ENCODE measurements at places on chromosomes 3 and 15. TPM values are rescaled to one million over a fixed set of nuclear protein-coding genes. Genes with fewer than 3 reads are reported as not detected.
A peak's percentile ranks its signal among the peaks of the same experiment; 100 is the strongest.

DNA sequence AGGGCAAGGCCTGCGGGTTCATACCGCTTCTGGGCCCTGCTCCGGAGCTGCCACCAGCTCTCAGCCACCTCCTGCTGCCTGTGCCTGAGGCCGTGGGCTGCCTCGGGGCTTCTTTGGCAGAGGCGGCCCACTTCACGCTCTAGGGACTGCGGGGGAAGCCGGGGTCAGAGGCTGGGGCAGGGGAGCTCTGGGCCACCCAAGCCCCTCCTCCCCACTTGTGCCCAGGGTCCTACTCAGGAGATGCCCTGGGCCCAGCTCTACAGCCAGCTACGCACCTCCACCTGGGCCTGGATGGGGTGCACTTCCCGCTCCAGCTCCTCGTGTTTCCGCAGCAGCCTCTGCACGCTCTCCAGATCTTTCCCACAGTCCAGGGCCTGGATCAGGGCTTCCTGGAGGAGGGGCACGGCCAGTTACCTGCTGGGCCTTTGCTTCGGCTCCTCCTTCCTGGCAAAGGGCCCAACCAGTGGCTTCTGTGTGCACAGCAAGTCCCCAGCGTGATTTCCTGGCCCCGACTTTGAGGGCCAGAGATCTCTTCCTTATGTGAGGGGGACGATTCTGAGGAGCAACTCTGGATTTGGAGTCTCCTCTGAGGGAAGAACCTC, 24.0 kb downstream of the PLA2G4B start:
- DNase-seq: no peak
- no peak overlapping the region for H3K4me3 ChIP-seq
- H3K27me3 ChIP-seq: no peaks in the 10 kb centered on the region
- H3K4me1 ChIP-seq: no peaks in the 10 kb centered on the region

DNA sequence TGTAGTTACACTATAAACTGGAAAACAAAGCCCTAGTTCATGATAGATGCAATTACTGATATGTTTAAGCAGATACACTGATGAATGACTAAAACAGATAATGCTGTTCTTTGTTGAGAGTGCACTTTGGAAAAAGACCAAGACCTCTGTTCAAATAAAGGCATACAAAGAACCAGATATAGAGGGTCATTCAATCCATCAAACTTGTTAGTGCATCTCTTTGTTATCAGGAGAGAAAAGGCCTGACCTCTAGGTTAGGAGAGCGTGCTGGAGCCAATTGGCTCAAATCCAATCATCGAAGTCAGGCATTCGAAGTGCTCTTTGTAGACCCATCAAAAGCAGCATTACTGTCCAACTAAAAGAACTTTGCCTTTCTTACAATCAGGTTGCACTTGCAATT, 124.2 kb downstream of the TFG start:
- H3K4me1 ChIP-seq: peaks cover 4% of the 10 kb centered on the region
- no peak overlapping the region for H3K4me3 ChIP-seq
- peaks cover 50% of the 10 kb centered on the region for H3K36me3 ChIP-seq
- H3K27ac ChIP-seq: no peak overlapping the region
- no peaks in the 10 kb centered on the region for H3K27me3 ChIP-seq
- DNase-seq: no peak

DNA sequence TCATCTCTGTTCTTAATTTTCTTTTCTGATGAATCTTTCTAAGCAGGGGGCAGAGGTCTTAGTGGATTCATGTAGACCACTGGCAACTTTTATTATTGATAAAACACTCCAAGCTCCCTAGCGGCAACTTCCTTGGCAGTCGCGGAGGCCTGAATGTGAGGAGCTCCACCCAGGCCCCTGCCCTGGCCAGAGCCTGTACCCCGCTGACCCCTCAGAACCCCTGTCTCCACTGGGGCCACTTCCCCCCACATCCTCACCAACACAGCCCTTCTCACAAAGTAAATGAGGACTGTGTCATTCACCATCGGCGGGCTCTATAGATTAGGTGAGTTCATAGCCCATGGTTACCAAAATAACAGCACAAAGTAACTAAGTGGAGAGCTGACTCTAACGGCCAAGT, 111.6 kb downstream of the TPRA1 start:
- peak; percentile 35 for DNase-seq
- no peaks in the 10 kb centered on the region for H3K4me1 ChIP-seq
- no peaks in the 10 kb centered on the region for H3K36me3 ChIP-seq
- H3K27ac ChIP-seq: no peak overlapping the region
- peaks cover 10% of the 10 kb centered on the region for H3K27me3 ChIP-seq

DNA sequence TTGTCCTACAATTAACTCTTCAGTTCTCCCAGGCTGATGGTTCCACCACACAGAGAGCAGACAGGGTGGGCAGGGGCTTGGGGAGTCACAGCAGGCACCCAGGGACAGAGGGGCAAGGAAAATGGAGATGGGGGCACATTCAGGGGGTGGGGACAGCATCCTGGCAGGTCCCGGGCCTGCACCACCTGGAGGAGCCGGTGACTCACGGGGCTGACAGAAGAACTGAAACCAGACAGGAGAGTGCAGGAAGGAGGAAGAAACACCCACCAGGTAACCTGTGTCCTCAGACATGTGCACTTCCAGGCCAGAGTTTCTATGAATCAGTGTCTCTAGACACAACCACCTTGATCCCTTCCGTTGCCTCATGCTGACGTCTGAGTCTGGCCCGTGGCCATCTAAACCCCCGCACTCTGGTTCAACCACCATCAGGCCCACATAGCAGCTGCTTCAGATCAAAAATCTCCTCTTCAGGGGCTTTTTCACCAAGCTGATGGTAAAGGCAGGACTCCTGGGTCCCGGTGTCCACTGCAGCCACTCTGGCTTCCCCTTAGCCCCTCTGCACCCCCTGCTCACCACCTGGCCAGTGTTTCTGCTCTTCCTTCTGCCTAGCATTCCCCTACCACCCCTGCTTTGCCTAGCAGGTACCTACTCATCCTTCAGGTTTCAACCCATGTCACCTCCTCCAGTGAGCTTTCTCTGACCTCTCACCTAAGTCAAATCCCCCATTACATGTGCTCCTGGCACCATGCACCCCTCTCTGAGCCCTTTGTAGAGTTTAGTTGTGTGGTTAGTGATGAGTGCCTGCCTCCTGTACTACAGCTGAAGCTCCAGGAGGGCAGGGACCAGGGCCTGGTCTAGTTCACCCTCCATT, 16.5 kb upstream of the CYP11A1 start:
- H3K36me3 ChIP-seq: no peaks in the 10 kb centered on the region
- H3K27me3 ChIP-seq: no peaks in the 10 kb centered on the region
- no peak overlapping the region for H3K4me3 ChIP-seq
- peak overlapping the region; percentile 71 for H3K27ac ChIP-seq
- H3K4me1 ChIP-seq: peaks cover 43% of the 10 kb centered on the region

GRCh38 chr3:153600896-153601295, 438.9 kb downstream of the RAP2B start:
- H3K27me3 ChIP-seq: no peaks in the 10 kb centered on the region
- DNase-seq: no peak
- H3K4me3 ChIP-seq: no peak overlapping the region
- no peak overlapping the region for H3K27ac ChIP-seq
- no peaks in the 10 kb centered on the region for H3K36me3 ChIP-seq

DNA sequence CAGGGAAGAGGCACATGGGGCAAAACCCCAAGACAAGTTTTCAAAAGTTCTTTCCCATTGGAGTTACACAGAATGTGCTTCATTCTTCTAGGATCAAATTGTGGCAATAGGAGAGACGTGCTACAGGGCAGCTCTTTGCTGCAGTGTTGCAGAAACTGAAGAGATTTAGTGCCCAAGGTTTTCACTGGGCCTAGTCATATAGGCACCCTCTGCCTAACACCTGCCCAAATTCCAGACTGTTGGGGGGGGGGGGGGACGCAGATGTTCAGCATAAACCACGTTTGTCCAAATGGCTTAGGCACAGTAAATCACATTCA, 346.8 kb upstream of the ZNF717 start:
- H3K36me3 ChIP-seq: no peaks in the 10 kb centered on the region
- DNase-seq: no peak

RETNLB gene
- not detected for total RNA-seq

- peaks cover 11% of the 10 kb centered on the region for H3K36me3 ChIP-seq
- H3K27ac ChIP-seq: no peak overlapping the region
- DNase-seq: no peak
- no peak overlapping the region for H3K4me3 ChIP-seq
- no peaks in the 10 kb centered on the region for H3K27me3 ChIP-seq
- no peaks in the 10 kb centered on the region for H3K4me1 ChIP-seq
Observed at GRCh38 chr3:193693774-193694173, 100.8 kb downstream of the OPA1 start.

GRCh38 chr15:94439158-94439557, 207.8 kb downstream of the MCTP2 start:
- no peak overlapping the region for H3K4me3 ChIP-seq
- H3K27ac ChIP-seq: no peak overlapping the region
- no peaks in the 10 kb centered on the region for H3K4me1 ChIP-seq
- H3K27me3 ChIP-seq: no peaks in the 10 kb centered on the region
- no peaks in the 10 kb centered on the region for H3K36me3 ChIP-seq
- no peak for DNase-seq

DNA sequence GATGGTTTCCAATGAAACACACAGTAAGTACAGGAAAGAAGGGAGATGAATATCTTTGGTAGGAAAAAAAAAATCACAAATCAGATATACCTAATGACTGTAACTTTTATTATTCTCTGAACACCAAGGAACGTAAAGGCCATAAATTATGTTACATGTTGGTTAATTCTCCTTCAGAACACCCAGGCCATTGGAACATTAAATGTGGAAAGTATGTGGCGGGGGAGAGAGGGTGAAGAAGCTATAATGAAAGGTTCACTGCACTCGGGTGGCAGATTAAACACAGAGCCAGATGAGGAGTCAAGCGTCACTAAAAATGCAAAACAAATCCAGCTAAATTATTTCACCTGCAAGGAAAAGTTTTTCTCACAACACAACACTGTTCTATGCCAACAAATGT, 193.8 kb downstream of the FHIT start:
- no peaks in the 10 kb centered on the region for H3K4me1 ChIP-seq
- H3K36me3 ChIP-seq: no peaks in the 10 kb centered on the region
- H3K4me3 ChIP-seq: no peak overlapping the region
- no peaks in the 10 kb centered on the region for H3K27me3 ChIP-seq

DNA sequence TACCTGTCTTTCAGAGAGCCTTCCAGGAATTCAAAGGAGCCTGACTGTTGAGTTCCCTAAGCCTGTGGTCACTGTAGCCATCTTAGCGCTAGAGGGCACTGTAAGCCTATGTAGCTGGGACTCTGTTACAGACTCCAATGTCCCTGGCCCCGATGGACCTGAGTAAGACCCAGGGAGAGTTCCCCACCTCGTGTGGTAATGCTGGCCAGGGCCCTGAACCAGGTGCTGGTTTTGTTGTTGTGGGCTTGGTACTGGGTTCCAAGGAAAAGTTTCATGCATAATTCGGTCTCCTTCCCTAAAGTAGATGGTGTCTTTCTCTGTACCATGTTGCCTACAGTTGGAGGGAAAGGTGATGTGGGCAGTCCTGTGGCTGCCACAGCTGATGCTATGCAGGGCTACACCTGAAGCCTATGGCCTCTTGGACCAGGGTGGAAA, 32.4 kb downstream of the CDAN1 start:
- no peaks in the 10 kb centered on the region for H3K27me3 ChIP-seq
- no peaks in the 10 kb centered on the region for H3K36me3 ChIP-seq
- H3K27ac ChIP-seq: no peak overlapping the region
- no peak overlapping the region for H3K4me3 ChIP-seq

GRCh38 chr3:111802163-111802625, 56.9 kb upstream of the PHLDB2 start:
- H3K36me3 ChIP-seq: no peaks in the 10 kb centered on the region
- H3K4me3 ChIP-seq: no peak overlapping the region
- no peaks in the 10 kb centered on the region for H3K27me3 ChIP-seq
- peaks cover 36% of the 10 kb centered on the region for H3K4me1 ChIP-seq
- peak overlapping the region; percentile 94 for H3K27ac ChIP-seq

DNA sequence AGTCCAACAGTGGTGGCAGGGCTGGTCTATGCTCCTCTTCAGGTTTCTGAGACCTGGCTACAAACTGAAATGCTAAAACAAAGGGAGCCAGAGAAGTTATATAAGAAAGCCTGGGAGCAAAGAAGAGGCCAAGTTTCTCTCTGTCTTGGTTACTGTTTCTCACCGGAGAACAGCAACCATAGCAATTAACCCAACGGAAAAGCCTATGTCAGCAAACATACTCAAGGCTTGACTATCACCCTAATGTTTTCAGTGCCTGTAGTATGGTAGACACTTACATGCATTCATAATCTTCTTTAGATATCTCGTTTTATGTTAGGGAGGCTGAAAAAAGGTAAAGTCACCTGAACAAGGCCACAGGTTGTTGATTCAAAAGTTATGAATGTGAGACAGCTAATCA, 86.3 kb upstream of the CLSTN2 start:
- H3K4me1 ChIP-seq: no peaks in the 10 kb centered on the region
- no peak overlapping the region for H3K27ac ChIP-seq
- no peaks in the 10 kb centered on the region for H3K36me3 ChIP-seq
- H3K4me3 ChIP-seq: no peak overlapping the region

- DNase-seq: no peak
- peak overlapping the region; percentile 93 for H3K4me3 ChIP-seq
- H3K27ac ChIP-seq: peak overlapping the region; percentile 94
Observed at GRCh38 chr3:160398820-160399124, 253 bp downstream of the IFT80 start.

- no peak overlapping the region for H3K4me3 ChIP-seq
- no peak overlapping the region for H3K27ac ChIP-seq
- H3K4me1 ChIP-seq: no peaks in the 10 kb centered on the region
- H3K36me3 ChIP-seq: no peaks in the 10 kb centered on the region
- H3K27me3 ChIP-seq: no peaks in the 10 kb centered on the region
Observed at GRCh38 chr15:94887391-94887790, 656.0 kb downstream of the MCTP2 start.

FEZF2 gene
- total RNA-seq: not detected

- H3K27me3 ChIP-seq: no peaks in the 10 kb centered on the region
- no peak for DNase-seq
- peaks cover 8% of the 10 kb centered on the region for H3K4me1 ChIP-seq
- no peak overlapping the region for H3K27ac ChIP-seq
- H3K36me3 ChIP-seq: peaks cover 80% of the 10 kb centered on the region
- no peak overlapping the region for H3K4me3 ChIP-seq
Observed at GRCh38 chr15:70080347-70080746, 17.4 kb downstream of the TLE3 start.

CCR3 gene
- total RNA-seq: not detected

GRCh38 chr15:32730677-32731654, 13.2 kb downstream of the GREM1 start:
- peak overlapping the region; percentile 64 for H3K27ac ChIP-seq
- peaks cover 37% of the 10 kb centered on the region for H3K4me1 ChIP-seq
- H3K36me3 ChIP-seq: peaks cover 79% of the 10 kb centered on the region
- H3K27me3 ChIP-seq: no peaks in the 10 kb centered on the region
- peak; percentile 42 for DNase-seq
- H3K4me3 ChIP-seq: no peak overlapping the region
